ENCODE measurements at places on chromosomes 6 and 20.

DNA sequence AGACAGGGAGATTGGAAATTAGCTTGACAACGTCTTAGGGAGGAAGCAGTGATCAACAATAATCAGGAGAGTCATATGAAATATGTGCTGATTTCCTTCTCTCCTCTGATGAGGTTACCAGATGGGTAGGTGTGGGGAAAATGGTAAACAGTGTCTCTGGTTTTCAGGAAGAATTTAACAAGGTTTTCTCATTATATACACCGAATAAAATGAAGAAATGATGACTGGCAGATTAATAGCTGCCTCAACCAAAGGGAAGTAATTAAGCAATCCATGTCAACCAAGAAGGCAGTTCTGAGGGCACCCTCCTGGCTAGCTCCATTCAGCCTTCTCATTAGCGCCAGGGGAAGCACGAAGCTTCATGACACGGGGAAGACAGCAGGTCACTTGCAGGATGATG is 12.7 kb upstream of the RAMACL start:
- DNase-seq = no peak

GRCh38 chr20:18985551-18985950 is 172.0 kb downstream of the SCP2D1 start:
- no peak for DNase-seq

DNA sequence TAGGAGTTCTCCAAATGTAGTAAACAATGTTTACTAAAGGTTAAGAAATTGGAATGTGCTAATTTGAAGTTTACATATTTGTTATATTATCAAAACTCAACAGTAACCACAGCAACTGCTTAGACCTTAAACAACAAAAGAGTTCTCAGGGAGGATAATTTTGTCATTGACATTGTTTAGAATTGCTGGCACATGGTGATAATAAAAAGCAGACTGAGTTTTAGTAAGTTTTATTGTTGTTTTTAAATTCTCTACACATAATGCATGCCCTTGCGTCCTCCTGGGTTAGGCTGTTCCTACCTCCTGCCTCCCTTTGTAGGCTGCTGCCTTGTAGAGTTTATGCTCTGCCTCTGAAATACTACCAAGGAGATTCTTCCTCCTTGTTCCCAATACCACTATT is 28.7 kb downstream of the LAMA4 start:
- DNase-seq = no peak

- no peak for DNase-seq
Observed at GRCh38 chr6:44462797-44463727, 75.6 kb downstream of the CDC5L start.

DNA sequence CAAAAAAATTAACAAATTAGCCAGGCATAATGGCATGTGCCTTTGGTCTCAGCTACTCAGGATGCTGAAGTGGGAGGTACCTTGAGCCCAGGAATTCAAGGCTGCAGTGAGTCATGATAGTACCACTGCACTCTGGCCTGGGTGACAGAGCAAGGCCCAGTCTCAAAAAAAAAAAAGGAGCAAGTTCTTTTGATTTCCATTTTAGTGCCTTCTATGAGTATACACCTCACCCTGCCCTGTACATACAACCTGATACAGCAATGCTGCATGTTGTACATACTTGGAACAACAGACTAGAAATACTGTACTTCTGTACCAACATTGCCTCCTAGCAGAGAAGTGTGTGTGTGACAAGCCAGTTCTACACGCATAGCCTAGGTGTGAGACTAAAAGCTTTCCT is 97.3 kb upstream of the CARMIL1 start:
- DNase-seq = no peak

GRCh38 chr6:17485946-17486345 is 92.6 kb downstream of the CAP2 start:
- DNase-seq = no peak

GRCh38 chr6:79467716-79468115 is 69.5 kb downstream of the LCA5 start:
- no peak for DNase-seq

GRCh38 chr20:17636523-17637412 is 45.3 kb downstream of the RRBP1 start:
- no peak for DNase-seq

- DNase-seq = no peak
Observed at GRCh38 chr20:59025511-59025910, 6.3 kb downstream of the TUBB1 start.

GRCh38 chr20:51529081-51529681 is 13.3 kb downstream of the NFATC2 start:
- DNase-seq = no peak

GRCh38 chr6:30886897-30887255 is 2.6 kb downstream of the DDR1 start:
- DNase-seq = no peak

DNA sequence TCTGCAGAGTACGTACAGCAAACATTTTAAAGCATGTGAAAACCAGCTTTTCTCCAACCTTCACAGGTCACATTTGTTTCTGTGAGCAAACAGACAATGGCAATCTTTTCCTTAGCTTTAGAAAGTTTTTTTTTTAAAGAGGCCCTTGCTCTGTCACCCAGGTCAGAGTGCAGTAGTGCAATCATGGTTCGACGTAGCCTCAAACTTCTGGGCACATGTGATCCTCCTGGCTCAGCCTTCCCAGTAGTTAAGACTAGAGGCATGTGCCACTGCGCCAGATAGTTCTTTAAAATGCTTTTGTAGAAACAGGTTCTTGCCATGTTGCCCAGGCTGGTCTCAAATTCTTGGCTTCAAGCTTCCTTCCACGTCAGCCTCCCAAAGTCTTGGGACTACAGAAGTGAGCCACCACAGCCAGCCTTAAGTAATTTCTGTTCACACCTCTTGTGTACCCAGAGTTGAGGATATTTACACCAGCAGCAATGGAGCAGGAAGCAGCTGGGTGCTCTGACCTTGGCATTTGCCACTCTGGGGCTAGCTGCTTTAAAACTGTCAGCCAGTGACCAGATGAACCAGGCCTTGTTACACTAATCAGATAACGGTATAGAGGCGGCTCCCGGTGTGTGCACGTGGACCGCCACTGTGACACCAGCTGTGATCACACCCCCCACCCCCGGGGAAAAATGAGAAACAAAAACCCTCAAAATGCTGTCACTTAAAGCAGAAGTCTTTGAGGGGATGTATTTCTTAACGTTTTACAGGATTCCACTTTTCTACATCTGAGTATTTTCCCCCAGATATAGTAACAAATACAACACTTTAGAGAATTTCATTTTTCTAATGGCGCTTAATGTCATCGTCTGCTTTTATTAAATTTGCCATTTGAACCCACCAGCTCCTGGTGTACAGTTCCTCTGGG is 71.3 kb downstream of the AKAP12 start:
- DNase-seq = no peak

DNA sequence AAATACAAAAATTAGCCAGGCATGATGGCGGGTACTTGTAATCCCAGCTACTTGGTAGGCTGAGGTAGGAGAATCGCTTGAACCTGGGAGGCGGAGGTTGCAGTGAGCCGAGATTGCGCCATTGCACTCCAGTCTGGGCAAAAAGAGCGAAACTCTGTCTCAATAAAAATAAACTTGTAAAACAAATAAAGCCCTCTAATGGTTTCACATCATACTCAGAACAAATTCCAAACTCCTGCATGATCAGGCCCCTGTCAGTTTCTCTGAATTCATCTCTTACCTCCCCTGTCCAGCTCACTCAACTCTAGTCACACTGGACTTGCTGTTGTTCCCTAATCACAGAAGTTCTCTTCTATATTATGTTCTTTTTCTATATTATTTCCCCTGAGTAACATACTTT is 43.1 kb upstream of the SGK1 start:
- DNase-seq = no peak

GRCh38 chr6:137657351-137657911 is 163.2 kb upstream of the OLIG3 start:
- no peak for DNase-seq

DNA sequence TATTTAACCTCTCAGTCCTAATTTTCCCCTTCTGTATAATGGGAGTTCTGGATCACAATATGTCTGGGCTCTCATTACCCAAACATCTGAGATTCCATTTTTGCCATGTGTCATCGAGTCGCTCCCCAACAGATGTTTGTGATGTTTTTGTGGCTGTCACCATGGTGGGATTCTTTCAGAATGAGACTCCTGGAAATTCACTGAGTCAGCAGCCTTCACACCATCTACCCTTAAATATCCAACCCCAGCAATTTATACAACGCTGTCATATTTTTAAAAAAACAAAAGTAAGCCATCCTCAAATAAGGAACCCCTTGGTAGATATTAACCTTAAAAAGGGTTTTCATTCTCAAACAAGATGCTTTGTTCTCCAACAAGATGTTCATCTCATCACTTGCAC is 20.9 kb downstream of the NRSN1 start:
- no peak for DNase-seq

Measured in NK-92 treated with Interleukin-12 subunit alpha and Interleukin-12 subunit beta, amount 100 ng/mL, for 24 hours (cell line).